NCI-H1048 (cell line): ENCODE measurements at places on chromosomes 5 and 9.

DNA sequence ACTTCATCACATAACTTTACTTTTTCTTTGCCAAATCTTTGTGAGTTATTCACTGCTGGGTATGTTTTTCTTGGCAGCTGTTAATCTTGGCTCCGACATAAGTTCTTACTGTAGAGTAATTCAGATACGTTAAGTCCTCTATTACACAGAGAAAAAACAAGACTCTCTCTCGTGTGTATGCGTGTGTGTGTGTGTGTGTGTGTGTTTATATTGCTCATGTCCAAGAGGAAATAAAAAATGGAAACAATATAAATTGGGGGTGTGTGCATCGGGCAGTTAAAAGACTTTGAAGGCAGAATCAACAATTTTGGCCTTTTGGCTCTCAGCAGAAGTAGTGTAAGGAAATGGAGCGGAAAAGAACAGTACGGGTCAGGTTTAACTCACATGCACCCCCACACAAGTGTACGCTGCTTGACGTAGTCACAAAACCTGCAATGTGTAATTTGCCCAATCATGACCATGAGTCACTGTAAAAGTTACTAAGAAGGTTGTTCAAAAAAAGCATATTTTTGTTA lies 67.2 kb upstream of the IFNE start:
- no peak for DNase-seq

DNA sequence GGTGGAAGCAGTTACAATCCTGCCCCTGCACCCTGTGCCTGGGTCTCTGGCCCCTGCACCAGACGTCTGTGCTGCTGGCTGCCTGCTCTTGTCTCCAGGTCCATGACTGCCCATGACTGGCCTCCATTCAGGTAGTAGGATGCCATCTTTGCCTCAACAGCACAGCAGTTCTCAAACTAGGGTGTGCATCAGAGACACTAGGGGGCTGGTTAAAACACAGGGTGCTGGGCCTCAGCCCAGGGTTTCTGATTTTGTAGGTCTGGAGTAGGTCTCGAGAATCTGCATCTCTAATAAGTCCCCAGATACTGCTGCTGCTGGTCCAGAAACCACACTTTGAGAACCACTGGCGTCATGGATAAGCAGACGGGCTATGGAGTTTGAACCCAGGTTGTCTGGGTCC lies 24.0 kb downstream of the COL15A1 start:
- no peak for DNase-seq

DNA sequence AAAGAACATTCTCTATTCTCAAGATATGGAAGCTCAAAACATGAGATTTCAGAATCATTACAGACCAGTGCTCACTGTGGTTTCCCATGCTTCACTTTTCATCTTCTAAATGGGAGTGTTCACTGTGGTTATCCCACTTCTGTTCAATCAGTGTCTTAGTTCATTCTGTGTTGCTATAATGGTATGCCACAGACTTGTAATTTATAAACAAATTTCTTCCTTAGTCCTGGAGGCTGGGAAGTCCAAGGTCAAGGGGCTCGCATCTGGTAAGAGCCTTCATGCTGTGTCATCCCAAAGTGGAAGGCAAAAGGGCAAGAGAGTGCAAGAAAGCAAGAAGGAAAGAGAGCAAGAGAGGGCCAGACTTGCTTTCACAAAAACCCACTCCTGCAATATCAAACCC lies 146.3 kb downstream of the TTC39B start:
- no peak for DNase-seq

GRCh38 chr9:95874989-95875304 lies 544 bp upstream of the ERCC6L2 start:
- no peak for DNase-seq

DNA sequence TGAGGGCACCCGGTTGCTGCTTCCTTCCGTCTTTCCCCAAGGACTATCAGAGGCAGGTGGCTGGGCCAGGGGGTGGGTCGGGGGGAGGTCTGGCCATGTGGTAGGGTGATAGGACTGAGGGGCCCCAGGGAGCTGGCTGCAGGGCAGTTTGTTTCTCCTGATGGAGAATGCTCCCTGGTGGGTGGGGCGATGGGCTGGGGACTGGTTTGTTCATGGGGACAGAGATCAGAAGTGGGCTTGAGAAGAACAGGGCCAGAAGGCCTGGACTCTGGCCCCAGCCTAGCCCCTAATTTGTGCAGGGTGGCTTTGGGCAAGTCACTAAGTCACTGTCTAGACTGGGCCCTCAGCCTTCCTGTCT lies 117.4 kb downstream of the RGS3 start:
- no peak for DNase-seq

DNA sequence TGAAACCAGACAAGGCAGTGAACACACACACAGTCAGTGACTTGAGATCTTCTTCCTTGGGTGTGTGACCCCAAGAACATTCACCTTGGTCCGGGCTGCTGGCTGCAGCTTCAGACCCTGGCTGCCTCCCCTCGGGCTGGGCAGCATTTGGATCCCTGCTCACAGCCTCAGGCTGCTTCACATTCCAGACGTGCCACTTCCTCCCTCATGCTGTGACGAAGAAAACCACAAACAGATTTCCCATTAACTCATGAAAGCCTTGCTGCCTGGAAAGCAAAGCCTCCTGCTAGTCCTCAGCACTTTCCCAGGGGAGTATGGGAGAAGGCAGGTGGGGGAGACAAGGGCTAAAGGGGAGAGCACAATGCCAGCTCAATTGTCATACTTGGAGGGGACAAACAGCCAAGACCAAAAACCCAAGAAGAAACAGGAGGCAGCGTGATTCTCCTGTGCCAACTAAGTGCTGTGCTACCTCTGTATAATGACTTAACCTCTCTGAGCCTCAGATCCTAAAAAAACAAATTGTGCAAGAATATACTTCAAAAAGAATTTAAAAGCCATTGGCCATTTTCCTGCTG lies 594.6 kb upstream of the BRINP1 start:
- peak; percentile 16 for DNase-seq

- DNase-seq, result no peak
Observed at GRCh38 chr5:72122602-72123001, 15.3 kb downstream of the MAP1B start.

- no peak for DNase-seq
Observed at GRCh38 chr9:74554751-74555419, 57.8 kb downstream of the RORB start.

- no peak for DNase-seq
Observed at GRCh38 chr5:39816866-39817265, 392.1 kb upstream of the DAB2 start.

- DNase-seq, result no peak
Observed at GRCh38 chr5:134626369-134627014, 6.1 kb downstream of the SAR1B start.

DNA sequence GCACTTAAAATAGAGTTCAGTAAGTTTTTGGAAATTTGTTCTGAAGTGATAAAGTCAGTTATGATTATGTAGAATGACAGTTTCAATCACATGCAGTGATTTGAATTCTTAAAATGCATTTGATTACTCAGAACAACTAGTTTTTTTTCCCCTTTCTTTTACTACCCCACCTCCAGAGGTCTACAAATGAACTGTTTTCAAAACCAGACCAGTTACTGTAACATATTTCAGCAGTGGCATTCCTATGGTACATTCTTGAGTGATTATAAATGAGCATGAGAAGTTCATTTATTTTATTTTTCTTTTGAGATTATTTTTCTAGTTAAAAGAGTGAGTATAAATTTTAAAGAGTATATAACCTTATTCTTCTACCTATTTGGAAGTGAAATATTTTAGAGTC lies 71.6 kb downstream of the NNT start:
- no peak for DNase-seq

DNA sequence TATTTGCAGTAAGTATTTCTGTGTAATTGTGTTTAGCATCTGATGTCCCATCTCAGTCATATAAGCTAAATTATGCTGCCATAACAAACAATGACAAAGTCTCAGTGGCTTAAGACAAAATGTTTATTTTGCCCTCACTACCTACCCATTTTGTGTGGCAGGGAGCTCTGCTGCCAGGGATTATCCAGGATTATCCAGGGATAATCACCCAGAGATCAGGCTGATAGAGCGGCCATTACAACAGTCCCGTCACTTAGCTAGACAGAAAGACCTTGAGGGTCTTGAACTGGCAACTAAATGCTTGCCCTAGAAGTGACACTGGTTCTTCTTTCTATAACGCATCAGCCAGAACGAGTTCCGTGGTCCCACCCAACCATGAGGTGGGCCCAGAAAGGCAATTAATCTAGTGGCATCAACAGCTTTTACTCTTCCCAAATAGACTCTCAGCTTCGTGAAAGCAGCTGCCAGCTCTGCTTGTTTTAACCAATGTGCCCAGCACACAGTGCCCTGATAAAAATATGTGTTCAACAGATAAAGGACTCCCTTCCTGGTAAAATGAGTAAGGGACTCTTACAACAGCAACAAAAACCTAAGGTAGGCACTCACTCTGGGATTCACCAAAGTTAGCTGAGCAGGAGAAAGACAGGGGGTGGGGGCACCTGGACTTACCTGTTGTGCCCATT lies 22.8 kb downstream of the CCDC69 start:
- no peak for DNase-seq

- no peak for DNase-seq
Observed at GRCh38 chr9:99023831-99024230, 80.1 kb downstream of the COL15A1 start.

DNA sequence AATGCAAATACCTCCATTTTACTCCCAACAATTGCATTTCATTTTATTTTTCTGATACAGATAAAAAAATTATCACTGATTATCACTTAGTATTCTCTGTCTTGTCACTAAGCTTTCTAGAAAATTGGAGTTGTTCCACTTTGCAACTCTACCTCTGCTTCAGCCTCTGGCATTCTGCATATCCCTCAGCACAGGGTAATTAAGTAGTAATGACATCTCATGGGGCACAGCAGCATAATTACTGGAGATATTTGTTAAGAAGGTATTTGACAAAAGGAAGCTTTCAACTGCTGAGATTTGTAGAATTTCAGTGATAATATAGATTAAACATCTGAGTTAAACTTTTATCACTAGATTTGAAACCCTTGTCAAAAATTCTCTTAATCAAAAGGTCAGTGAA lies 446.2 kb downstream of the HTR1A start:
- DNase-seq, result no peak

- no peak for DNase-seq
Observed at GRCh38 chr5:27124590-27124989, 86.2 kb upstream of the CDH9 start.

- DNase-seq, result no peak
Observed at GRCh38 chr5:57816108-57816507, 333.5 kb upstream of the ACTBL2 start.

- no peak for DNase-seq
Observed at GRCh38 chr5:5787373-5787772, 364.9 kb downstream of the ICE1 start.

DNA sequence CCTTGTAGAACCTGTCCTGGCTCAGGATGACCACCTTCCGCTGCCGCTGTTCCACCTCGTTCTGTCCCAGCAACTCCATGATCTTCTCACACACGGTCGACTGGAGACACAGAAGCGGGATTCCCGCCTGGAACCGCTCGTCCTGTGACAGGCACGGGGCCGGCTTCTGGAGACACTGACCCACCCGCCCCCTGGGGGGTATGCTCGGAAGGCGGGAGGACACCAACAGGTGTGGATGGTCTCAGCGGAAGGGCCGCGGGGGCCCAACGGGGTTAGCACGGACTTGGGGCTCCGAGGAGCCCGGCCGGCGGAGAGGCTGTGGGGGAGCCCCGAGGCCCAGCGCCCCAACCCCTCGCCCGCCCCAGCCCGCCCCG lies 530 bp downstream of the UCK1 start:
- no peak for DNase-seq

DNA sequence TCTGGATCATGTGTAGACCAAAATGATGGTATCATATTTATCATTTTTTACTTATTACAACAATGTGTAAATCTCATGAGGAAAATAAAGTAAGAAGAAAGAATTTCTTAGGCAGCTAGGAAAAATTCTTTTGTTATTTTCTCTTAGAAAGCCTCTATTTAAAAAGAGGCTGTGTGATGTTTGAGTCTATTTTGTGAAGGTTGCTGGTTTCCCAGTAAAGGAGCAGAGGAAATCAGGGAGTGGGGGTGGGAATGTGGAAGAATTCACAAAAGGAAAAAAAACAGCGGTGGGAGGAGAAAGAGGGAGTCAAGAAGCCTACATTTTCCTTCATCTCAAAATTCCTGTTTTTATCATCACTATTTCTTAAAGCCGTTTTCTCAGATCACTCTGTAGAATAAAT lies 20.1 kb downstream of the PTCH1 start:
- DNase-seq, result no peak

DNA sequence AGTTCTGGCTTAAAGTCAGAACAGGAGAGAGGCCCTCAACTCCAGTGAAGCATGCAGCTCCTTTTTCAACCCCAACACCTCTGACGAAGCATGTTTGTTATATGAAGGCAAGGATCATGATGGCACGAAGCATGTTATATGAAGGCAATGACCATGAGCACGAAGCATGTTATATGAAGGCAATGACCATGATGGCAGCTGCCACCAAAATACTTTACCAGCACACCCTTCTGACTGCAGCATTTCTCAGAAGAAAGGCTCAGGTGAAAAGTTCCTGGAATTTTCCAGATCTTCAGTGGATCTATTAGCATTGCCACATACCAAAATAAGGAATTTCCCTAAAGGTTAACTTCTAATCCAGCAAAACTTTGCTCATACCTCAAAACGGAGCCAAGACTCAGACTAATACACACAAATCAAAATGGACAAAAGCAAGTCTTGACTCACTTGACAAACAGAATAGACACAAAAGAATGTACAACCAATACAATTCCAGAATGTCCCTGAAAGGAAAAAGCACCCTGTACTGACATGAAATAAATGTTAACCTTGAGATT lies 217.4 kb downstream of the FANCC start:
- no peak for DNase-seq

GRCh38 chr9:487429-487828 lies 272.8 kb downstream of the DOCK8 start:
- DNase-seq, result no peak

GRCh38 chr5:40628407-40628806 lies 51.3 kb upstream of the PTGER4 start:
- no peak for DNase-seq

GRCh38 chr9:86181379-86182315 lies 77.8 kb downstream of the C9orf153 start:
- no peak for DNase-seq

DNA sequence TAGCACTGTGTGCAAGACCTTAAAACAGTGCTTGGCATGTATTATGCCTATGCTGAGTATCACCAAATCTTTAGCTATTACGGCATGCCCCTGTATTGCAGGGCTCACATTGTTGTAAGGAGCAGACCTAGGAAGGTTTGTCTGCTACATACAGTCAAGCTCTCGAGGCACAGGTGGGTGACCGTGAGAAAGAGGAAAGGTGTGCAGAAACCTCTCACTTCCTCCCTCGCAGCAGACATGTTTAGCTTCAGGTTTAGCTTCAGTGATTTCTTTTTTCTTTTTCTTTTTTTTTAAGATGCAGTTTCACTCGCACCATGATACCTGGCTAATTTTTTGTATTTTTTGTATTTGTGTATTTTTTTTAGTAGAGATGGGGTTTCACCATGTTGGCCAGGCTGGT lies 275.8 kb upstream of the RIOK2 start:
- DNase-seq, result no peak

GRCh38 chr9:133163504-133164172 lies at the start of gene GBGT1:
Gene GBGT1, minus strand, starts transcription at chr9:133163914. Its CDS starts 1,502 bp downstream, at chr9:133162412.
- no peak for DNase-seq
